NCI-H1048 (cell line): ENCODE measurements at places on chromosomes 3 and 15.

GRCh38 chr15:33508703-33509102, 197.9 kb downstream of the RYR3 start:
- DNase-seq, result no peak

DNA sequence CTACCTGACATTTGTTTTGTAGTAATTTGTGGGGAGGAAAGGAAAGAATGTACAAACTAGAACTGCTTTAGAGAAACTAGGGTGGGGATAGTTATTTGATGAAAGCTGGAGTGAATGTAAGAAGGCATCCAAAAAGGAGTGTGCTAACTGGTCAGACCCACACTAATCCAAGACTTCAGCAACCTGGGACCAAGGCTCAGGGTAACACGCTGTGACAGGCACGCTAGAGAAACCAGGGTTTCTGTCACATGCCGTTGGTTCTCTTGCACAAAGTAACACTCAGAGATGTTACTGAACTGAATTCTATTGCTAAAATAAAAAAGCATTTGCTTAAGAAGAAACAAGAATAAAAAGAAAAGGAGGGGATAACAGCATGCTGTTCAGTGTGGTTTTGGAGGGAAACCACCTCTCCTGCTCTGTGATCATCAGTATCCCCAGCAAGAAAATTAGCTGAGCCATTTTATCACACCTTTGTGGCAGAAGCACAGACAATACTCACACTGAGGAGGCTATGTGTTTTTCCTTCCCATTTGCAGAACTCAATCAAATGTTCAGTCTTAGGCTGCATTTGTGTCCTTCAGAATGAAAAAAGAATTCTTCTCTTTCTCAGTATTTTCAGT, 2.8 kb upstream of the CCDC80 start:
- no peak for DNase-seq

DNA sequence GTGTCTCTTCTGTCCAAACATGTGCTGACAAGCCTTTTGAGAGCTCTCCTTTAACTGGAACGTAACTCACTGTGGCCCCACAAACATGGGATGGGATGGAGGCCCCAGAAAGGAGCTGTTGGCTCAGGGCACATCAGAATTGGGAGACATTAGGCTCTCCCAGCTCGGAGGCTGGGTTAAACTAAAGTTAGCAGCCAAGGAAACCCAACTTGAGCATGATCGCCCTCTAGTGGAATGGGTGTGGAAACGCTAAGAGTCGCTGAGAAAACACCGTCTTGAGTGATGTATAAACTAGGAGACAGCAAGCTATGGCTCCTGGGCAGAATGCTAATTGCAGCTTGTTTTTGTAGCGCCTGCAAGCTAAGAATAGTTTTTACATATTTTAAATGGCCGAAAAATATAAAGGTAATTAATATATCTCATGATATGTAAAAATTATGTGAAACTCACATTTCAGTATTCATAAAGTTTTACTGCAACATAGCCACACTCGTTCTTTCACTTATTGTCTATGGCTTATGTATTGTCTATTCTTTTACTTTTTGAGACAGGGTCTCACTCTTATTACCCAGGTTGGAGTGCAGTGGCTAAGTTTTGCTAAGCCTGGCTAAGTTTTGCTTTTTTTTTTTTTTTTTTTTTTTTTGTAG, 138.8 kb upstream of the HACD2 start:
- DNase-seq, result no peak

DNA sequence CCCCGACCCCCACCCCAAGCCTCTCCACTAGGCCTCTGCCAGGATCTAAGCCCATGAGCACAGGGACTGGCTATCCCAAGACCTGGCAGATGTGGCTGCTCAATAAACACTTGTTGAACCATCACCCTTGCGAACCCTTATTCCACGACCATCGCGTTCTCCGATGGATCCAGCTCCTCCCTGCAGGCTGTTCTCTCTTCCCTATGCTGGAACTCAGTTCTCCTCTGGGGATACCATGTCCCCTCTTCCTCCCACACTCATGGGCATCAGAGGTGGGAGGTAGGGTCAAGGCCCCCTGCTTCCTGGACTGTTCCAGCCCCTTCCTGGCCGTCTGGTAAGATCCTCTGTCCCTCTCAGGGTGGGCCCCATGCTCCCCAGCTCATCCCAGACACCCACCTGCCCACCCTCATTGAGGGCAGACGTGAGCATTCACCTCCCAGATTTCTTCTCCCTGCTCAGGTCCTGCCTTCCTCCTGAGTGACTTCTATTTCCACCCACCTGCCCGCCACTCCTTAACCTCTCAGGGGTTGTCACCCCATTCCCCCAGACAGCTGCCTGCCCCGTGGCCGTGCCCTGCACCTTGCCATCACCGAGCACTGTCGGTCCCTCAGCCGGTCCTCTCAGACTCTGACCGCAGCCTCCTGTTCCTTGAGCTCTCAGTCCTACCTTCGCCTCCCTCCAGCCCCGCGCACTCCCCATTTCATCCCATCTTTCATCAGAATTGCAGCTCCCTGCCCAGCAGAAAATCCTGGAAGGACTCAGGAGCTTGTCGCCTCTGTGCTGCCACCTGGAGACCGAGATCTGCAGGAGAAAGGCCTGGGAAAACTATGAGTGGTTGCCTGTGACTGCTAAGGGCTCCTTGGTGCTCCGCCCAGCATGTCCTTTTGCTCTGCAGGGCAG, 42.0 kb downstream of the PML start:
- no peak for DNase-seq

DNA sequence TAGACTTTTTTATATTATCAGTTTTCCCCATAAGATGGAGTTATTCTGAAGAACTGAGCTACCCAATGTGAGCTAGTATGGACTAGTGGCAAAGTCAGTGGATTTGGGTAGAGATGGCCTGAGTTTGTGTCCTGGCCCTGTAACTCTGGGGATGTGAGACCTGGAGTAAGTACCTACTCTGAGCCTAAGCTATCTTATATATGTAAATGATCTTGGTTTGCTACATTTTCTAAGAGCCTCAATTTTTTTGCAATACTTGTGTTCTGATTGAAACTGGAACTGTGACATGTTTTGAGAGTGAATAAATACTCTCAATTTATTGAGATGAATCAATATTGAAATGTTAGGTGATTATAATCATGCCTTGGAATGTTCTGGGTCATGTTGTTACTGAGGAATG, 73.6 kb downstream of the ZNF621 start:
- no peak for DNase-seq

DNA sequence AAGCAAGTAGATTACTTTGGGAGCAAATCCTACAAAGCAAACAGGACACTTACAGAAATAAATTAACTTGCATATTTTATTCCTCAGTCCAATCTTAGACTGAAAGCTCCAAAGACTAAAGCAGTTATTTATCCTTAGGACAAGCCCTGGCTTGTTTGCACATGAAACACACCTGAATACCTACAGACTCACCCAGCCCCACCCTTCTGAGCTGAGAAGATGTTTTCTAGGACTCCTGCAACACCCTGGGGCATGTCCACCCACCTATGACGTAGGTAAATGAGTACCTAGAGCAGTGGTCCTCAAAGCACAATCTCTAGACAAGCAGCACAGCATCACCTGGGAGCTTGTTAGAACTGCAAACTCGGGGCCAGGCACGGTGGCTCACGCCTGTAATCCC, 80.8 kb downstream of the ANXA2 start:
- DNase-seq, result no peak
